SJSA1 (cell line): ENCODE measurements at places on chromosomes 4 and X. TPM values are rescaled to one million over a fixed set of nuclear protein-coding genes. Genes with fewer than 3 reads are reported as not detected.

The DOK7 gene
- 0.05 TPM in 1 of 2 replicates, not detected in the other for total RNA-seq

GRCh38 chrX:133881893-133882292 is 103.5 kb downstream of the GPC3 start:
- DNase-seq = no peak
- no peaks in the 10 kb centered on the region for H3K27me3 ChIP-seq
- H3K4me1 ChIP-seq = no peaks in the 10 kb centered on the region

GRCh38 chr4:1019729-1020470 is 8.5 kb downstream of the FGFRL1 start:
- no peaks in the 10 kb centered on the region for H3K36me3 ChIP-seq
- no peaks in the 10 kb centered on the region for H3K4me1 ChIP-seq
- no peak for DNase-seq

DNA sequence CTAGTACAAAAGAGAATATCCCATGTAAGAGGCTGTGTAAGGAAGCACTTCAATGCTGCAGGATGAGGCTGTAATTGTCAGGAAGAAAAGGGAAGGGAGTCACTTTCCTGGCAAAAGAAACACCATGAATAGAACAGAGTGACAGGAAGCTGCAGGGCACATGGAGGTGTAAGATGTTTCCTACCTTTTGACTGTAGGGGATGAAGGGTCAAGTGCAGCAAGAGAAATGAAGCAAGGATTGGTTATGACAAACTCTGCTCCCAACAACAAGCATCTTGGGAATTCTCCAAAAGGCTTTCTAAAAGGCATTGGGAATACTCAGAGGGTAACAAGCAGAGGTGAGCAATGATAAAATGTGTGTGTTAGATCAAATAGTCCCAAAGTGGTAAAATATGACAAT is 74.3 kb upstream of the NPY2R start:
- no peaks in the 10 kb centered on the region for H3K4me1 ChIP-seq
- no peak overlapping the region for H3K27ac ChIP-seq
- no peak overlapping the region for H3K4me3 ChIP-seq
- no peak for DNase-seq
- H3K27me3 ChIP-seq = no peaks in the 10 kb centered on the region; the same call in 1 of the 2 replicates
